ENCODE measurements at places on chromosomes 1 and 21.

GRCh38 chr1:228555074-228555994 is 68.2 kb downstream of the RNF187 start:
- peak; percentile 8 for DNase-seq

- no peak for DNase-seq
These were observed 15.4 kb downstream of the MSH4 start for GRCh38 chr1:75812065-75812464.

- no peak for DNase-seq
These were observed 1.2 kb downstream of the GTF2B start for GRCh38 chr1:88890131-88890530.

GRCh38 chr1:32580348-32581017 is 41.3 kb downstream of the ZBTB8A start:
- no peak for DNase-seq

DNA sequence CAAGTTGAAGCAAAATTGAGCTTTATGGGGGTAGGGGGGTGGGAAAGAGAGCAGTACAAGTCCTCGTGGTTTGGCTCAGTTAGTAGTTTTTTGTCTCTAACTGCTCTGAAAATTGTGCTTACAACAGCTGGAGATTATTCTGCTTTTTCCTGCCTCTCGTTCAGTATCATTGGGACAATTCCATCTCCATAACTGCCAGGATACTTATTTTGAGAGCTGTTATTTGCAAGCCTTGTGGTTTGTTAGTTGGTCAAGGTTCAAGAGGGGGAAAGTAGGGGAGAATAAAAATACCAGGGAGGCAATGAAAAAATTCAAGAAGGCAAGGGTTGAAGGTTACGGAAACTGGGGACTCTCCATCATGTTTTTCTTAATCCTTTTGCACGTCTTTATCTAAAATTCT is 811.8 kb upstream of the ADGRL2 start:
- no peak for DNase-seq

DNA sequence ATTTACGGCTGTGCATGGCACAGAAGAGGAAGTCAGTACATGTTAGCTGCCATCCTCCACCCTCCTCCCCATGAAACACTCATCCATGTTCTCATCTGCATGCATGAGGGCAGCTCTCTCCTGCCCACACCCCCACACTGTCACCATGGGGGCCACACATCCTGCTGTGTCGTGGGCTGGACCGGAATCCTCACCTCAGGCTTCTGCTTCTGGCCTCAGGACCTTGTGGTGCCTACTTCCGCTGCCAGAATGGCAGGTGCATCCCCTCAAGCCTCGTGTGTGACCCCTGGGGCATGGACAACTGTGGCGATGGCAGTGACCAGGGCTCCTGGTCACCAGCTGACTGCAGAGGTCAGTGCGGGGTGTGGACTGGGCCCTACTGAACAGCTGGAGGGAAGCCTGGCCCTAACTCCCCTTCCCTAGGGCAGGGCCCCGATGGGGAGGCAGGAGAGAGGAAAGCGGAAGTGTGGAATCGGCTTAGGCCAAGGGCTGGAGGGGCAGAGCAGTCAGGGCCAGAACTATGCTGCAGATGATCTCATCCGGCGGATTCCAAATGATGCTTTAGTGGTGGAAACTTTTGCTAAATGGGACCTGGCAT is 3.8 kb downstream of the LDLRAD2 start:
- no peak for DNase-seq

DNA sequence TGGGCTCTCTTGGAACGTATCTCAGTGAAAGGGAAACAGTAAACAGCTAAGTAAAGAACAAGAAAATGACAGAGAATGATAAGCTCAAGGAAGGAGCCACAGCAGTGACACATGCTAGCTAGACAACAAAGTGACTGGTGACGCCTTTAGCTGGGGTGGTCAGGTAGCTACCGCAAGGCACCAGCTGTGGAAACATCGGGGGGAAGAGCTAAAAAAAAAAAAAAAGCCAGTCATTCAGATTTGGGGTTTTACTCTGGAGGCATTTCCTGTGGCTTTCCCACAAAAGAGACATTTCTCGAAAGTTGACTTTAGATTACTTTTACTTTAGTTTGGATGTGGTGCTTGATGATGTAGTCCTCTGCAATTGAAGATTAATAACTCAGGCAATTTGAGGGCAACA is 2.1 kb downstream of the FHAD1 start:
- DNase-seq, result peak; percentile 75

GRCh38 chr1:59593798-59594790 is 220.7 kb upstream of the HOOK1 start:
- DNase-seq, result no peak

GRCh38 chr21:41869771-41870170 is 9.4 kb downstream of the PRDM15 start:
- DNase-seq, result no peak

- DNase-seq, result peak; percentile 89
These were observed 32.6 kb downstream of the DNTTIP2 start for GRCh38 chr1:93846206-93846991.

- peak; percentile 75 for DNase-seq
These were observed 155.7 kb downstream of the TNFSF18 start for GRCh38 chr1:172895050-172895460.

GRCh38 chr1:33606272-33606671 is 133.8 kb downstream of the ZSCAN20 start:
- DNase-seq, result no peak

- DNase-seq, result no peak
These were observed 8.8 kb downstream of the NOL9 start for GRCh38 chr1:6545276-6546112.

DNA sequence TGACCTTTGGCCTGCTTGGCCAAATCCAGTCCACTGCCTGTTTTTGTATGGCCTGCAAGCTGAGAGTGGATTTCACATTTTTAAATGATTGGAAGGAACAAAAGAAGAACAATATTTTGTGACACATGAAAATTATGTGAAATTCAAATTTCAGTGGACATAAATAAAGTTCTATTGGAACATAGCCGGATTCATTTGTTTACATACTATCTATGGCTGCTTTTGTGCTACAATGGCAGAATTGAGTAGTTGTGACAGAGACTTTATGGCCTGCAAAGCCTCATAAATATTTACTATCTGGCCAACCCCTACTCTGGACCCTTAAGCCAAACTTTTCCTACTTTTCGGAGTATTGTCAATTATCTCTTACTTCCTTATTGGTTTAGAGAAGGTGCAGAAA is 66.6 kb upstream of the IPO9 start:
- no peak for DNase-seq

GRCh38 chr1:232979558-232979957 is 29.1 kb downstream of the NTPCR start:
- no peak for DNase-seq

- DNase-seq, result no peak
These were observed 167.1 kb downstream of the LYPLAL1 start for GRCh38 chr1:219340796-219341195.

DNA sequence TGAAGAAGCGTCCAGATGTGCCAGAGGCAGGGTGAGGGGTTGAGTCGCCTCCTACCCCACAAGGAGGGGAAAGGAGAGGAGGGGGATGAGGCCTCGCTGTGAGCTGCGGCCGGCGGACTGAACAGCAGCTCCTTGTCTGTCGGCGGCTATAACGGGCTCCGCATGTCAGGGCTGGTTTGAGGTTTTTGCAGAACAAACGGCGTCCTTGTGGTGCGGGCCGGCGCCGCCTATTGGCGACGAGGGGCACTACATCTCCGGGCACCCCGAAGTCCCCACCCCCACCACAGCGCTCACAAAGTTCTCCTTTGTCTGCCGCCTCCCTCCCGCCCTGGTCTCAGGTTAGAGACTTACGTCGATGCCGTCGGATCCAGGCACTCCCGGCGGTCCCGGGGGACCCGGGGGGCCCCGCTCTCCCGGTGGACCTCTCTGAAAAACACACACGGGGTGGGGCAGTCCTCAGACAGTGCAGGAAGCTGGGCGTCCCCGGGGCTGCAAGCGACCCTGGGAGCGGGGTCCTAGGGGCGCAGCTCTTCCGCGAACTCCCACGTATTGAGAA is 1.8 kb downstream of the COL9A2 start:
- peak; percentile 96 for DNase-seq

GRCh38 chr21:38148046-38148445 is 108.7 kb upstream of the KCNJ15 start:
- no peak for DNase-seq

- no peak for DNase-seq
These were observed 205.1 kb downstream of the PLPP3 start for GRCh38 chr1:56374026-56374974.

GRCh38 chr1:101520302-101520701 is 283.5 kb downstream of the S1PR1 start:
- DNase-seq, result peak; percentile 63

GRCh38 chr1:153685544-153686340 is 7.3 kb downstream of the NPR1 start:
- DNase-seq, result no peak

DNA sequence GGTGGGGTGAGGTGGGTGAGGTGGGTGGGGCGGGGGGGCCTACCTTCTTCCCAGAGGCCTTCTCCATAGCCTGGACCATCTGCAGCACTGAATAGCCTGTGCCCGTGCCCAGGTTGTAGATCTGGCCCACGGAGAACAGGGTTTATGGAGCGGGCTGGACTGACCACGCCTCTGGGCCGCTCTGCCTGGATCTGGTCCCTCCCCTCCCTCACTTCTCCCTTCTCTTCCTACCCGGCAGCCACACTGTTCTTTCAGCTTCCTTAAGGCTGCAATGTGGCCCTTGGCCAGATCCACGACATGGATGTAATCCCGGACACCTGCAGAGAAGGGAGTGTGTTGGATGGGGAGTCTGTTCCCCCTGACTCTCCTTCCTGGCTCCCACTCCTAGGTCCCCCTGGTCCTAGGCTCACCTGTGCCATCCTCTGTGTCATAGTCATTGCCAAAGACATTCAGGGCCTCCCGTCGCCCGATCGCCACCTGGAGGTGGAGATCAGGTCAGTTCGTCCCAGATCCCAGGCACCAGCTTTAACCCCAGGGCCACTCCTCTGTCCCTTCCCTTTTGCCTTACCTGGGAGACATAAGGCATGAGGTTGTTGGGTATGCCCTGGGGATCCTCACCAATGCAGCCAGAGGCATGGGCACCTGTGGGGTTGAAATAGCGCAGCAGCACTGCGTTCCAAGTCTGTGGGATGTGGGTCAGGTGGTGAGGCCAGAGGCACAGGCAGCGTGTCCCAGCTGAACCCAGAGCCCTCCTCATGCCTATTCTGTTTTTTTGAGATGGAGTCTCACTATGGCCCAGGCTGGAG is 3.9 kb downstream of the GALE start:
- DNase-seq, result no peak

DNA sequence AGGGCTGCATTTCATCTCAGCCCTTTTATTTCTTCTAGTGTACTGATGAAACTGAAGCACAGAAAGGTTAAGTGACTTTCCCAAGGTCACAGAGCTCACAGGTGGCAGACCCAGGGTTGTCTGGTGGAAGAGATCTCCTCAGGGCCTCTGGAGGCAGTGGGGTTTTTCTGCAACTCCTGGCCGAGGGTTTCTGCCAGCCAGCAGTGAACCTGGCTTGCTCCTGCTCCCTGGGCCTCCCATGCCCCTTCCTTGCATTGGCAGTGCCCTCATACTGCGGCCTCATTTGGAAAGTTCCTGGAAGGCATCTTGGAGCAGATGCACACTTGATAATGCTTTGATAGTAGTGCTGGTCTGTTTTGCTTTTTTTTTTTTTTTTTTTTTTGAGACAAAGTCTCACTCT is 7.7 kb downstream of the GALNT2 start:
- no peak for DNase-seq

- DNase-seq, result peak; percentile 19
These were observed 1.3 kb upstream of the DNAJC16 start for GRCh38 chr1:15525050-15526020.

GRCh38 chr1:243598433-243598832 is 251.6 kb downstream of the AKT3 start:
- peak; percentile 26 for DNase-seq

DNA sequence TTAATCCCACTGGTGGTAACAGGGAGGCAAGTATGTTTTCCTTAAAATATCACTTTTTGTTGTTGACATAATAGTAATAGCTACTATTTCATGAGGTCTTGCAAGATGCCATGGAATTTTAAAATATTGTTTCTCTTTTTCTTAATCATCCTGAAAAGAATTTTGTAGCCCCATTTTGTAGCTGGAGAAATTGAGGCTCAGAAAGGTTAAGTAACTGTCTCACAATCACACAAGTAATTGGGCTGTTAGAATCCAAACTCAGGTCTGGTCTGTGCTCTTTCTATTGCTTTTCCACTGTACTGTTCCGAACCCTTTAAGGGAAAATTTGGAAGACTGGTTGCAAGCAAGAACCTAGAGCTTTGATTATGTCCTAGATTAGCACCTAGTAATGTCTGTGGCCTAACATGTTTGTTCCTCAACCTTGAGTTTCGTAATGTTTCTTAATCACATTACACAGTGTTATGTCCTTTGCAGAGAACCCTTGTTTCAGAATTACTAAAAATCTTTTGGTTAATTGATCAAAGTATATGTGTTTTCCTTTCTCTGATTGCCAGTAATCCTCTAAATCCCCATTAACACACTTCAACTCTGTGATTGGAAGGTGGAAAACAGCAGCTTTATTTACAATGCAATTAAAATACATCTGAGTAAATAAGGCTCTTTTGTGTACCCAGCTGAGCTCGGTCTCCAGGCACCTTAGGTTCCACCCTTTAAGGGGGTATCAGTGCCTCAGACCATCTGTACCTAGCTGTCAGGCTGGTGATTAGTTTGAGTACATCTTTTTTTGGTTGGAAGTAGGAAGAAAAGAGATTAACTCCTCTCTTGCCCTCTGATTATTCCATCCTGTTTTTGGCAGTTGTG is 10.4 kb downstream of the LRRC42 start:
- no peak for DNase-seq

GRCh38 chr1:203558064-203558760 is 64.3 kb downstream of the OPTC start:
- no peak for DNase-seq

DNA sequence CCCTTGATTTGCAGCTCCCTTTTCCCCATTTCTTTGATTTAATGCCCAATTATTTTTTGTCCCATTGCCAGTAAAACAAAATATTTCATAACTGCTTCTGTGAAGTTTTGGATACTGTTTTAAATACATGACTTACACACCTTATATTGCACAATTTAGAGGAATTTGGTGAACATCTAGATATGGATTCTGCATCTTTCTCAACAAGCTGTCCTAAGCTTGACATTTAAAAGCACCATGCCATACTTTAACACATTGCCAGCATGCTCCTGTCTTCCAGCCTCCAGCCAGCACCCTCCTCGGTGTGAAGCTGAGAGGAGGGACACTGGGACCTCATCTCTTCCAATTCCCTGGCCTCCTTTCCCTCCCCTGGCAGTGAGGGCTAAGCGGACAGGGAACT is 167.6 kb downstream of the SEC16B start:
- no peak for DNase-seq

- peak; percentile 42 for DNase-seq
These were observed 23.8 kb upstream of the KIAA1614 start for GRCh38 chr1:180888870-180889269.
